NCI-H510A (cell line): ENCODE measurements at places on chromosomes 11 and 22.

- DNase-seq = no peak
Observed at GRCh38 chr22:45504373-45505341, 2.0 kb downstream of the FBLN1 start.

DNA sequence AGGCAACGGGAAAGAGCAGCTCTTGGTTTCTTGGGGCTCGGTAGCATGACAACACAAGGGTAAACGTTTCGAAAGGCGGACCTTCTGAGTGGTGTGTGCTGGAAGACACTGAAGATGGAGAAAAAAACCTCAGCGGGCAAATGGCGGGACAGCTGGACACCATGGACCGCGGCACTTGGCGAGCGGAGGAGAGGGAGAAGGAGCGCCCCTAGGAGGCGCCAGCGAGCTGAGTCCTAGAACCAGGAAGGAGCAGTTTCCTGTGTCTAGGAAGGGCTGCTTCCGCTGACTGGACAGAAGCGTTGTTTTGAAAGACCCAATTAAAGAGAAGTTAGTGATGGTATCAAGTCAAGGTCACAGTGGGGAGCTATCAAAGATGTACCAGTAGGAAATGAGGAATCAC lies 44.0 kb upstream of the OPCML start:
- no peak for DNase-seq

DNA sequence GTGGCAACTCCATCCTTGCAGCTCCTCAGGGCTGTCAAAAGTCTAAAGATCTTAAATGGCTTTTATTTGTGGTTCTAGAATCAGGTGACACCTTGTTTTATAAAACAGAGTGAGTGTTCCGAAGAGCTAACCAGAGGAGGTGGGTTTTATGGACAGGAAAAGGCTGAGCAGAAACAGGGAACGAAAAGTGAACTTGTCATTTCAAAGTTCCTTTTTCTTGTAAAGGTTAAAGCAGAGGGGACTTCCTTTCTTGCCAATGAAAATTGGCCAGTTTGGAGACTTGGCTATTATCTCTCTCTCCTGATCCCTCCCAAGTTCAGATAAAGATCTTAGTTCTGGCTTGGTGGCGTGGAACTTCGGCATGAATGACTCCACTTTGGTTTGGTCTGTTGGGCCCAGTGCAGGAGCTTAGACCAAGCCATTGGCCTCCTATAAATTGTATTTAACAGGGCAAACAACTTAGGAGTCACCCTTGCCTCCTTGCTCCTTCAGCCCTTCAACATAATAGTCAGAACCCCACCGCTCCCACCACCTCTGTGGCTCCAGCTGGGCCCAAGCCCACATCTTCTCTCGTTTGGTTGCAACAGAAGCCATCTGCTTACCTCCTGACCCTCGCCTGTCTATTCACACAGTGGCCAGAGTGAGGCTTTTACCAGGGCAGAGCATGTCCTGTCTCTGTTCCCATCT lies 102.4 kb upstream of the THY1 start:
- no peak for DNase-seq

DNA sequence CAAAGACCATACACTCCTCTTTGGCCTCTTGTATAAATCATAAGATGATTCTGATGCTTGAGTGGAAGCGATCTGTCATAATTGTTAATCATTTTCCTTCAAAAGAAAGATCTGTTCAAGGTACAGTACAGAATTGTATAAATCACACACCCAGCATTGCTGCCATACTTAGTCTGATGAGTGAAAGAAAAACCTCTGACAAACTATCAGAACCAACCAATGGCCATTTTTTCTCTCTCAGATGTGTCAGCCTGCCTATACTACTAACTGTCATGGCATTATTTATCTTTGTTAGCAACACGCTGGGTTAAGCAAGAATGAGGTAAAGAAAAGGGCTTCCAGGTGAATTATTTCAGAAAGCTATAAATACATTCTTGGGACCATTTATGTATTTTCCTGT lies 1112.7 kb upstream of the TENM4 start:
- no peak for DNase-seq

GRCh38 chr11:119167933-119168332 lies 592 bp upstream of the NLRX1 start:
- no peak for DNase-seq

DNA sequence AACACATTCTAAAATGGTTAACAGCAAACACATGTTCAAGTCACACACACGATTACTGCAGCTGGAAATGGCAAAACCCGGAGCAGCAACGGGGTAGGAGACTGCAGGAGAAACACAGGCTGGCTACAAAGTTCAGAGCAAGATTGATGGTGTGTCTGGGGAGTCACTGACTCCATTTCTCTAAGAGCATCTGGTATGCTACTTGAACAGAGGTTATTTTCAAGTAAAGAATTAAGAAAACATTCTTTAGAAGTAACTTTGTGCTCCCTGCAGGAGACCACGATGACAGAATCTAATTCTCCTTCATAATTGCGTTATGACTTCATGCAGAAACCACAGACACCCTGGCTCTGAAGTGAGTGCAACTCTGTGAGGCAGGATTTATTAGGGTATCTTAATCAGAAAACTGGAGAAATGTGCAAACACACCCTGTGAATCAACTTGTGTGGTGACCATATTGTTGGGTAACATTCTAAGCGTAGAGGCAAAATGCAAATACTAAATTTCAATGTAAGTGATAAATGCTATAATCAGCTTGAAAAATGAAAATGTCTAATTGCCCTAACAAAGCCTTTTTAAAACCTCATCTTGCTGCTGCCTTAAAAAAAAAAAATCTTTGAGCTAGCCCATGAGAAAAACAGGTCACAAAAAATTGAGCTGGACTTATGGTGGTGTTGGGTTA lies 303.0 kb downstream of the CADM1 start:
- DNase-seq = no peak

DNA sequence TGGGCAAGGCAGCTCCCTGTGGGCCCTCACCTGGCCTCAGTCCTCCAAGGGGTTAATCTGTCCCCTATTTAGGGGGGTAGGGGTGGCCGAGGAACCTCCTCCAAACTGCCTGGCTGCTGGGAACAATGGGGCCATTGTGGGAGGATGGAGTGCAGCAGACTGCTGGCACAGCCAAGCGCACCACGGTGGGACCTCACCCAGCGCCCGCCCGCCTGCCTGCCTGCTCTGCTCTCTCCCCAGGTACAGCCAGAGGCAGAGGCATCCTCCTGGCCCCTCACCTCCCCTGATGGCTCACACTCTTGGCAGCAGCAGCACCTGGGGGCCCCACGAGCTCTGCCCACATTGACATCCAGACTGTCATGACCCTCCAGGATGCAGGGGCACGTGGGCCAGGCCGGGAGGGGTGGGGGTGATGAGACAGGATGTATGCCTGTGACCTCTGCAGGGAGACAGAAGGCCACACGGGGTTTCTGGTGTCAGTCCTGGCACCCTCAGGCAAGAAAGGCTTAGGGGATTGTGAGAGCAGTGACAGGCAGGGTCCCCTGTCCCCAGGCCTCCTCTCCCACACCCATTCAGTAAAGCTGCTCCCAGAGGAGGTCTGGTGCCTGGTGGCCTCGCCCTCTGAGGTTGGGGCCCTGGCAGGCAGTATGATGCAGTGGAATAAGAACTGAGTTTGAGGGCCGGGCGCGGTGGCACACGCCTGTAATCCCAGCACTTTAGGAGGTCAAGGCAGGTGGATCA lies 11.4 kb downstream of the BCL9L start:
- DNase-seq = no peak

DNA sequence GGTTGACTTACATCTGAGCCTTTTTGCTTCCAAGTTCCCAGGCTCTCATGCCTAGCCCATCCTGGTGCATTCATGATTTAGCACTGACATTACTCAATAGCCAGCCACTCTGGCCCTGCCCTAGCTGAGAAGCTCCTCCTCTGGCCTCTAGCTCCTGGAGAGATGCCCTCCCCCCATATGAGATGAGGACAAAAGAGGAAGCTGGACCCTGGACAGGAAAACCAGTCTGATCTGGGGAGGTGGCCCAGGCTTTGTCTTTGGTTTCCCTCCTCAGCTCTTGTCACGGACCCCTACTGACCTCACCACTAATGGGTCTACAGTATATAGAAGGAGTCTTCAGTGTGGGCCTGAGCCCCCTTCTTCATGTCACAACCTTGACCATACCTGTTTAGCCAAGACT lies 3.0 kb downstream of the RHOG start:
- no peak for DNase-seq

GRCh38 chr11:11588891-11589290 lies 32.9 kb downstream of the GALNT18 start:
- no peak for DNase-seq

GRCh38 chr11:47495011-47495855 lies 46.3 kb upstream of the RAPSN start:
- no peak for DNase-seq

DNA sequence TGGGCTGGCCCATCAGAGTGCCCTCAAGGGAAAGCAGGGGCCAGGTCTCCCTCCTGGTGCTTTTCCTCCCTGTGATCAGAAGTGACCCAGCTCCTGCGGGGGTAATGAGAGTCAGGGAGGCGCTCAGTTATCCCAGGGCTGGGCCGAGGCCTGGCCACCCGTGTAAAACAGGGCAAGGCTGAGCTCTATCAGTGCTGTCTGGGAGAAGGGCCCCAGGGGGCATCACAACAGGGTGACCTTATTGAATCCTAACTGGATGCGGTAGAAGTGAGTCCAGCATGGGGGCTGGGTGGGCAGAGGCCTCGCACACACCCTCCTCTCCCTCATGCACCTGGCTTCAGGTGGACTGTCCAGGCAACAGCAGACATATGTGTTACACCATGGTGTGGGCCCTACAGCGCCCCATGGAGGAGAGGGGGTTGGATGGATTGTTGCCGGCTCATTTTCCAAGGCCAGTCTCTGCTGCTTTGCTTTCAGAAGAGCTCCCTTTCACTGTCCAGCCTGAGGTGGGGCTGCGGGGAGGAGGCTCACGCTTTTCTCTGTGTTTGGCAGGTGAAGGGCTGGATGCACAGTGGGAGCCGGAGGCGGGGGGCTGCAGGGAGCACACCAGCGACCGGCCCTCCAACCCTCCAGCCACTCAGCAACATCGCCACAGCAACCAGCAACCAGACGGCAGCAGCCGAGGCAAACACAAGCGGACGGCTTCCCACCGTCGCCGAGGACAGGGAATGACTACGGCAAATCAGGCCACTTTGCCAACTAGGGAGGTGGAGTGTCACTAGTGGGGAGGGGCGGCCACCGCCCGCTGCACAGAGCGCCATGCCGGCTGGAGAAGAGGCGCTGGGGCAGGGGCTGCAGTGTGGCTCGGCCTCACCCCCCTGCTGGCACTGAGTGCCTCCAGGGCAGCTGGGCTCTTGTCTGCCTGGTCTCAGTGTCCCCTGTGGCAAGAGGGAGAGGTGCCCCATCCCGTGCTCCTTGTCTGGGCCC lies 24.7 kb downstream of the GNAZ start:
- DNase-seq = no peak

- DNase-seq = no peak
Observed at GRCh38 chr11:103544874-103545273, 435.6 kb downstream of the DYNC2H1 start.

- DNase-seq = no peak
Observed at GRCh38 chr22:30855266-30855665, 113.3 kb downstream of the MORC2 start.

DNA sequence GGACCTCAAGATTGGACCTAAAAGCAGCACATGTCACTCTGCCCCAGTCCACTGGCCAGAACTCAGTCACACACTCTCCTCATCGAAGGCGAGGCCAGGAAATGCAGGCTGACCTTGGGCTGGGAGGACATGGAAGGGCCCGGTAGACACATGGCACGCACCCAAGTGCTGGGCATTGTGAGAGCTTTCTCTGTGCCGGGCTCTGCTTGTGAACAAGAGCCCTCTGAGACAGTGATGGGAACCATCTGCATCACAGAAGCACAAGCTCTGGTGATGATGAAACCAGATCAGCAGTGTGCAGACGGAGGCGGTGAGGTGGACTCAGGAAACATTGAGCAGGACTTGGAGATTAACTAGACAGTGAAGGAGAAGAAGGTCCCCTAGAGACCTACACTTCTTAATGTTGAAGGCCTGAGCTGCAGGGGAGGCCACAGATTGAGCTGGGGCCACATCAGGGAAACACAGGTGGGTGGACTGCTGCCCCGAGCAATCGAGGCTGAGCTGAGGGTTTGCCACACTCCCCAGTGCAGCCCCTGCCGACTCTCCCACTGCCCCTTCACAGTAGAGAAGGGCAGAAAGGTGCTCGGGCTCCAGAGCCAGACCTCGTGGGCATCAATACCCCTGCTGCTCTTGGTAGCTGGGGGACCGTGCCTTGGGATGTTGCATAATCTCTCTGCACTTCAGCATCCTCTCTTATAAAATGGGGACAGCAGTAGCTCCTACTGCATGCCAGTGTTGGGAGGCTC lies 1460.5 kb downstream of the TBC1D22A start:
- DNase-seq = no peak

DNA sequence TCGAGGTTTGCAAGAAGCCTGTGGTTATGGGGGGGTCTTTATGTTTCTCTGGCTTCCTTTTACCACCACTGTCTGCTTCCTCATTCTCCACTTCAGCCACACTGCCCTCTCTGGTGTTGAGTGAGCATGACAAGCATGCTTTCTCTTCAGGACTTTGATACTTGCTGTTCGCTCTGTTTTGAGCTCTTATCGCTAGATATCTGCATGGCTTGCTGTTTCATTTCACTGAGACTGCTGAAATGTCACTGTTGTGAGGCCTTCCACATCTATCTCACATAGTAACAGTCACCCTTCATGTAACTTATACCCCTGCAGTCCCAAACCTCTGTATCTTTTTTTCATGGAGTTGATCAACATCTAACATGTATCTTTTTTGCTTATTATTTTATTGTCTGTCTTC lies 59.8 kb downstream of the TMEM135 start:
- DNase-seq = no peak

GRCh38 chr11:74680703-74681531 lies 50.3 kb downstream of the CHRDL2 start:
- no peak for DNase-seq

GRCh38 chr22:46006379-46007002 lies 29.5 kb upstream of the WNT7B start:
- DNase-seq = peak; percentile 49

GRCh38 chr11:102615077-102615893 lies 9.8 kb downstream of the MMP20 start:
- no peak for DNase-seq

DNA sequence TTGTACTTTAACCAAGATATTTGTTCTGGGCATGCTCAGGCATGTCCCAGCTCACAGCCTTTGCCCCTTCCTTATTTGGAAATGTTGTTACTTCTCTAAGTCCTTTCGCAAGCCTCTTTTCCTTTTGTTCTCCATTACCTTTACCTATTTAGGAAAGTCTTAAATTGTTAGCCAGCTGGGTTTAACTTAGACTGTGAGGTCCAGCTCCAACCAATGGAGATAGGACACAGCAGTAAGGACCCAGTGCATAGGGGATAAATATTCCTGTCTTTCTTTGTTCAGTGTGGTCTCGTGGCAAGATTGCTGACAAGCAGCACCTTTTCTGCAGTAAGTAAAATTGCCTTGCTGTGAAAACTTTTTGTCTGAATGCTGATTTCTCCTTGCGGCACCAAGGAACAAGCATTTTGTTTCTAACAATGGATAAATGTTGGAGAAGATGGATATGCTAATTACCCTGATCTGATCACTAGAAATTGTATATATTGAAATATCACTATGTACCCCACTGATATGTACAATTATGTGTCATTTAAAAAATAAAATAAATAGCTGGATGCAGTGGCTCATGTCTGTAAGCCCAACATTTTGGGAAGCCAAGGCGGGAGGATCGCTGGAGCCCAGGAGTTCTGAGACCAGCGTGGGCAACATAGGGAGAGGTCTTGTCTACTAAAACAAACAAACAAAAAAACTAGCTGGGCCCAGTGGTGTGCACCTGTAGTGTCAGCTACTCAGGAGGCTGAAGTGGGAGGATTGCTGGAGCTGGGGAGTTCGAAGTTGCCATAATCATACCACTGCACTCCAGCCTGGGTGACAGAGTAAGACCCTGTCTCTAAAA lies 31.9 kb upstream of the FTH1 start:
- no peak for DNase-seq

- no peak for DNase-seq
Observed at GRCh38 chr11:121334973-121335710, 42.6 kb downstream of the SC5D start.
